ENCODE measurements at places on chromosomes 12 and 14.

GRCh38 chr12:89603678-89604077, 77.8 kb upstream of the POC1B start:
- DNase-seq: no peak

DNA sequence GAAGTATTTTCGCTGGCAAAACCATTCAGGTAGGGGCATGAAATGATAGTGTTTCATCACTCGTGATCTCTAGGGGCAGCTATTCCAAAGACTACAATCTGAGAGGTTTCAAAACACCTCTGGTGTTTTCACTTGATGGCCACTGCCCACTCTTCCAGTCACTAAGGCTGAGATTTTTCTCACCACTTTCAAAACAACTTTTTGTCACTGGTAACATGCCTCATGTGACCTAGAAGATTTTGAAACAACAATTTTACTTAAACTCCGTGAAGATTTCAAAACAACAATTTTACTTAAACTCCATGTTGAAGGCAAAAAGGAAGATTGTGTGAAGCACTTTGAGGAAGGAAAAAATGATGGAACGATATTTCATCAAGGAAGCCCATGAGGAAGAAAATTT, 1.2 kb upstream of the IRAK3 start:
- DNase-seq: no peak

DNA sequence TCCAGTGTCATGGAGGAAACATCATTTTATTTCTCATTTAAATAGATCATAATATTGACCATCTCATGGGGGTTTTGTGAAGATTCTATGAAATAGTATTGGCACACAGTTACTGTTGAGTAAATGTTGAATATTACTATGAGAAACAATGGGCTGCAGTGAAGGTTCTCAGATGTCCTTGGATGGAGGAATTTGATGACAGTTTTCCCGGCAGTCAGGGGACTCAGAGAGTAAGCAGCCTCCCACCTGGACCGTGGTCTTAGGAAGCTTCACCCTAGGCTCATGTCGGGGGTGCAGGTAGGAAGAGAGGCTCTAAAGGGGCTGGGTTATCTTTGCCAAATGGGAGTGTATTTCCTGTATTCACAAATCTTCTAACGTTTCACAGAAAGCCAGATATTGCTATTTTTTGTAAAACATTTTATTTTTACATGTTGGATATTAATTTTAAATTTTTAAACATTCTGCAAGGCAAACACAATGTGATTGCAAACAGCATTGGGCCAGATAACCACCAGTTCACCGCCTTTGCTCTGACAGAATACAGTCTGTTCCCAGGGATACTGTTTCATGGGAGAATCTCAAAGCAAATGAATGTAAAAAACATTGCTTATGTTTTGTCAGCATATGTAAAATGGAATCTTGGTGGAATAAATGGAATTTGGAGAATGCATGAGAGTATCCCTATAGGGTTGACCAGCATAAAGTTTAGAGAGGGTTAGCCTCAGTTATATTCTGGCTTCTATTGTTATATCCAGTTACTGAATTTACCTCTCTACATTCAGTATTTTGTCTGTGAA, 380.8 kb upstream of the TMEM132C start:
- DNase-seq: no peak

GRCh38 chr14:104473244-104473565, 106.4 kb upstream of the C14orf180 start:
- DNase-seq: no peak

Measured in sigmoid colon (tissue), 7 donors.